ENCODE measurements at places on chromosomes 5 and 9. TPM values are rescaled to one million over a fixed set of nuclear protein-coding genes. Genes with fewer than 3 reads are reported as not detected.
A peak's percentile ranks its signal among the peaks of the same experiment; 100 is the strongest.

FSTL4 gene
- 4.6 TPM for total RNA-seq

UBAC1 gene
- total RNA-seq, result 38.0 TPM

SLC6A3 gene
- total RNA-seq, result 0.15 TPM

BAAT gene
- not detected for total RNA-seq

KCNIP1 gene
- total RNA-seq, result 2.4 TPM

GNA14 gene
- 10.6 TPM for total RNA-seq

GRCh38 chr5:68749631-68750030 is 344.2 kb upstream of the SLC30A5 start:
- H3K27me3 ChIP-seq, result no peaks in the 10 kb centered on the region
- H3K27ac ChIP-seq, result no peak overlapping the region
- no peak overlapping the region for H3K4me3 ChIP-seq
- H3K36me3 ChIP-seq, result no peaks in the 10 kb centered on the region
- no peak for DNase-seq

- H3K4me3 ChIP-seq, result peak overlapping the region; percentile 74
- H3K27ac ChIP-seq, result peak overlapping the region; percentile 88
These were observed 2.2 kb downstream of the FBXL7 start for GRCh38 chr5:15502208-15502607.

- H3K36me3 ChIP-seq, result no peaks in the 10 kb centered on the region
- H3K4me1 ChIP-seq, result no peaks in the 10 kb centered on the region
- H3K4me3 ChIP-seq, result no peak overlapping the region
These were observed 297.9 kb upstream of the PCSK5 start for GRCh38 chr9:75592586-75592985.

DNA sequence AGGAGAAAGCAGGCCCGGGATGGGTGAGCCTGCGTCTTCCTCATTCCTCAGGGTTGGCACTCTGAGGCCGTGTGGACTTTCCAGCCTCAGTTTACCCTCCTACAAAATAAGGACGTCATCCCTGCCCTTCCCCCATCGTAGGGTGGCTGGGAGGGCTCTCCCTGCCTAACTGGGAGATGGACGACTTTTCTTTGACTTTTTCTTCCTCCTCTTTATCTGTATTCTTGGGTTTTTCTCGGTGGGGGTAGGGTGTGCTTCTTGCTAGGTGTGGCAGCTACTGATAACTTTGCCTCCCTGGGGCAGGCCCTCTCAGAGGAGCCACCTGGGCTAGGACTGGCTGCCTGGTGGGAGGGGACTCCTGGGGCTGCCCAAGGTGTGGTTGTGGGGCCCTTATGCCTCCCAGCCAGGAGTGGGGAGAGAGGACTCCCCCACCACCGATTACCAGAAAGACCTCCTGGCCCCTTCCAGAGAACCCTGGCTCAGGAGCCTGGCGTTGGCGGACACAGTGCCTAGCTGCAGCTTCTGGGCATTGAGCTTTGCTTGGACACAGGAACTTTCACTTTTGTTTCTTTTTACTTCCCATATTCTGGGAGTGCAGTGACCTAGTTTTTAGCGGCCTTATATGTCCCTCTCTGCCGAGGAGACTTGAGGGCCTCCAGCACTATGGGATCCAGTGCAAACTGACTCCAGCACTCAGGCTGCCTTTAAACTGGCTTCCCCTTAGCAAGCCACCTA is 6.1 kb downstream of the GLIPR2 start:
- no peak for DNase-seq
- H3K36me3 ChIP-seq, result no peaks in the 10 kb centered on the region
- H3K27ac ChIP-seq, result peak overlapping the region; percentile 86
- peaks cover 52% of the 10 kb centered on the region for H3K4me1 ChIP-seq
- H3K27me3 ChIP-seq, result no peaks in the 10 kb centered on the region
- peak overlapping the region; percentile 31 for H3K4me3 ChIP-seq

DNA sequence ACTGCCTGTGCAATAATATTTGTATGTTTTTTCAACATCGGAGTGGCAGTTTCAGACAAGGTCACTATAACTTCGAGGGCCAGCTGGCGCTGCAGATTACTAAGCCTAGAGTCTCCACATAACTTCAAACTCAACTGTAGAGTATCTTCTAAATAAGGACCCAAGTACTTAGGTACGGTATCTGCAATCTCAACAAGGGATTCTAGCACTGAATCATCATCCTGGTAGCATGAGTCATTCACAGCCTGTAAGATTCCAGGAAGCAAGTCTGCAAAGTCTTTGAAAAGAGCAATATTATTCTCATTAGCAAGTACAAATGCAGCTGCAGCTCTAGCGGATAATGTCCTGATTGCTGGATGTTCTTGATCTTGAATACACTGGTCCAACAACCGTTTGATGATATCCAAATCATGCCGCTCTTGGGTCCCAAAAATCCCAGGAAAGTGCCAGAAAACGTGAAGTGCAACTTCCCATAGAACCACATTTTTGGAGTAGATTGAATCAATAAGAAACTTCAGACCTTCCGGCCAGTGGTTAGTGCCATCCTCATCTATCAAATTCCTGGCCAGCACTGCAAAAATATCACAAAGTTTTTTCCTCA is 654 bp downstream of the RANBP6 start:
- no peaks in the 10 kb centered on the region for H3K36me3 ChIP-seq
- peak overlapping the region; percentile 84 for H3K4me3 ChIP-seq
- H3K27me3 ChIP-seq, result no peaks in the 10 kb centered on the region

DNA sequence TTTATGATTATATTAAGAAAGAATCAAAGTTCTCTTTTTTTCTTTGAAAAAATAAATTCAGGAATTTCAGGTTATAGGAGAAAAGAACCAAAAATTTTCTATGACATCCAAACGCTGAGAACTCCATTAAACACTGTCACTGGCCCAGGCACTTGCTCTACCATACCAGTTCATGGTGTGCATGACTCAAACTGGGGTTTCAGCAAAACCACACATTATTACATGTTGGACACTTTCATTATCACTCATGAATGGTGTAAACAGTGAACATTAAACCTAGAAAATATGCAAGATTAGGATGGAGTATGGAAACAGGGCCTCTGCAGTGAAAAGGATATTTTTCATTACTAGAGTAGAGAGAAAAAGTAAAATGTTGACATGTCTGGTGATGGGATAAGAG is 369.9 kb upstream of the FAM174A start:
- no peak for DNase-seq
- H3K4me3 ChIP-seq, result no peak overlapping the region
- no peak overlapping the region for H3K27ac ChIP-seq
- no peaks in the 10 kb centered on the region for H3K4me1 ChIP-seq
- H3K27me3 ChIP-seq, result no peaks in the 10 kb centered on the region
- no peaks in the 10 kb centered on the region for H3K36me3 ChIP-seq

All from upper lobe of left lung (tissue), 6 donors.